ENCODE measurements at places on chromosomes 5 and 9.

DNA sequence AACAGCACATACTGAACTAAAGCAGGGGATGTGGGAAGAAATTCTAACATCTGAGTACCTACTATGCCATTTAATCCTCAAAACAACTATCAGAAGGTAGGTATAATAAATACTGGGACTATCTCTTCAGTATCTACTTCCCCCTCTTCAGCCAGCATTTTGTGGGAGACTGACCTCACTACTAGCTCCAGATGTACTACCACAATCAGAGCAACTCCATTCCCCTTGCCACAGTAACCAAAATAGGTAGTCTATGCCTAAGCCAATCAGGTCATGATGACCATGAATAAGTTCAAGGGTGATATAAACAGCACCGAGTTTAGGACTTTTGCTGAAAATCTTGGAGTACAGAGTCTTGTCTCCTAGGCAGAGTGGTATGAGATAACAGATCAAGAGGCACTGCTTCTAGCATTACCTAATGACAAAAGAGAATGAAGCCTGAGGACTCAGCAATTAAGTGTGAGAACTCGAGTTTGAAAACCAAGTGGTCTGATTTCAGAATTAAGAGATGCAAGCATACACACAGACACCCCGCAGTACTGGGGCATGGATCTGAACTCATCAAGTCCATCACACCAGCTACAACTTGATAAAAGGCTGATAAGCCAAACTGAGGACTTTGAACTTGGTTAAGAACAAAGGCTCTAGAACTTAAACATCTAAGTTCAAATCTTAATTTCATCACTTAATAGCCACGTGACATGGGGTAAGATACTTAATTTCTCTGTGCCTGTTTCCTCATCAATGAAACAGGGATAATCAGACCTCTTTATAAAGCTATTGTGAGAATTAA is 9.7 kb downstream of the FNIP1 start:
- DNase-seq, result no peak

DNA sequence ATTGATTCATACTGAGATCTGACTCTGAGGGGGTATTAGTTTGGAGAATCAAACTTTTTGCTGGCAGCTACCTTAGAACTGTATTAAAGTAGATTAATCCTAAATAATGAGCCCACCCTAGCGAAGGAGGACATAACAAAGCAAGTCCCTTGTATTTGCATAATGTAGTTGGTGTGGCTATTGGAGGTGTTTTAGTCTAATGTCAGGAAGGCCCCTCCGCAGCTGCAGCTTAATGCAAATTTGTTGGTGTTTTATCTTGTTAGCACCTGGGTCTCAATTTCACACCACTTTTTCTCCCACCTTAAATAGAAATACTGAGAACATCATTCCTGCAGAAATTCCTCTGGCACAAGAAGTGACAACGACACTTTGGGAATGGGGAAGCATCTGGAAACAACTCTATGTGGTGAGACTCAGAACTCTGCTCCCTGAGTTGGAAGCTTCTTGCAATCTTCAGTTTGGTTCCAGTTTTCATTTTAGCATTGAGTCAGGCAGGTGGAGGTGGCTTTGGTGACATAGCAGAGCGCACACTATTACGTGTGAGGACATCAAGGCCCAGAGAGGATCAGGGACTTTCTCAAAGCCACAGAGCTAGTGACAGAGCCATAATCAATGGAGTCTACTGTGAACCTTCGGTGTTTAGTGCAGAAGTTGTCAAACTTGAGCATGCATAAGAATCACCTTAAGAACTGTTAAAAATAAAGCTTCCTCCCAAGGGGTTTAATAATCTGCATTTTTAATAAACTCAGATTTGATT is 33.9 kb downstream of the DOCK2 start:
- no peak for DNase-seq

DNA sequence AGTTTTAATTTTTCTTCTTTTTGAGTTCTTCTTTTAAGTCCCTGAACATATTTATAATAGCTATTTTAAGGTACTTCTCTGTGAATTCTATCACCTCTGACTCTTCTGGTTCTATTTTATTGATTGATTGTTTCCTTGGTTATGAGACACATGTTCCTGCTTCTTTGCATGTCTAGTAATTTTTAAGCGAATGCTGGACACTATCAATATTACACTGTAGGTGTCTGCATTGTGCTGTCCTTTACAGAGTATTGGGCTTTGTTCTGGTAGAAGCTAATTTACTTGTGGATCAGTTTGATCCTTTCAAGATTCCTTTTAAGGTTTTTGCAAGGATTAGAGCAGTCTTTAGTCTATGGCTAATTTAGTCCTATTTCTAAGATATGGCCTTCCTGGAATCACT is 195.7 kb downstream of the GAPVD1 start:
- DNase-seq, result no peak

GRCh38 chr9:124593651-124594058 is 86.5 kb upstream of the NR5A1 start:
- DNase-seq, result no peak

- no peak for DNase-seq
Measured at GRCh38 chr5:19619571-19619970, 368.4 kb downstream of the CDH18 start.

GRCh38 chr9:20835377-20836286 is 151.6 kb downstream of the FOCAD start:
- DNase-seq, result no peak

GRCh38 chr5:178538741-178539229 is 51.4 kb downstream of the COL23A1 start:
- DNase-seq, result no peak

- no peak for DNase-seq
Measured at GRCh38 chr5:27158775-27159174, 120.4 kb upstream of the CDH9 start.

DNA sequence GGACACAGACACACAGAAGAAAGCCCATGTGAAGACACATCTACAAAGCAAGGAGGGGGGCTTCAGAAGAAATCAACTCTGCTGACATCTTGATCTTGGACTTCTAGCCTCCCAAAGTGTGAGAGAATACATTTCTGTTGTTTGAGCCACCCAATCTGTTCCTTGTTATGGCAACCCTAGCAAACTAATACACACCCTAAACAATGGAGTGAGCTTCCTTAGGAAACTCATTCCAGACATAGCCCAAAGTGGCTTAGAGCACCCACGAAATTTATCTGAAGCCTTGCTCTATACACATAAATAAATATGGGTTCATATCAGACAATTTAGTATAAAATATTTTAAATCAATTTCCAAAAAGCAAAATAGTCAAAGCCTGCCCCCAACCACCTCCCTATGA is 7.6 kb upstream of the TBC1D2 start:
- DNase-seq, result no peak

GRCh38 chr5:121424976-121425375 is 426.7 kb upstream of the FTMT start:
- no peak for DNase-seq

DNA sequence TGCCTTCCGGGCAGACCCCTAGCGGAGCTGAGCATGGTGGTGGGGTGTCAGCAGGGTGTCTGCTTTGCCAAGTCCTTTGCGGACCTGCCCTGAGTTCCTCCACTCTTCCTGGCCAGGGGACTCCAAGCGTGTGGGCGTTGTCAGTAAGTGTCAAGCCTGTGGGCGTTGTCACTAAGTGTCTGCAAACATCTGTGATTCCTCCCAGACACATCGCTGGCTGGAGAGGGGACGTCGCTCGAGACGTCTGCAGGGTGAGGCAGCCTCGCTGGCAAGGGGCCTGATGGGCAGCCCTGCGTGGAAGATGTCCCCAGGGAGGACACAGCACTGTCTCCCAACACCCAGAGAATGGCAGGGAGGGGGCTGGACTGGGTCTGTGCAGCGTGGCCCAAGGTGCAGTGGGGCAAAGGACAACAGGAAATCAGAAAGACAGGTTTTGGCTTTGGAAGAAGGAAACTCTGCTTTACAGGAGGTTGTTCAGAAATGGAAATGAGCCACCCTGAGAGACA is 28.8 kb downstream of the ADAMTSL2 start:
- DNase-seq, result no peak

DNA sequence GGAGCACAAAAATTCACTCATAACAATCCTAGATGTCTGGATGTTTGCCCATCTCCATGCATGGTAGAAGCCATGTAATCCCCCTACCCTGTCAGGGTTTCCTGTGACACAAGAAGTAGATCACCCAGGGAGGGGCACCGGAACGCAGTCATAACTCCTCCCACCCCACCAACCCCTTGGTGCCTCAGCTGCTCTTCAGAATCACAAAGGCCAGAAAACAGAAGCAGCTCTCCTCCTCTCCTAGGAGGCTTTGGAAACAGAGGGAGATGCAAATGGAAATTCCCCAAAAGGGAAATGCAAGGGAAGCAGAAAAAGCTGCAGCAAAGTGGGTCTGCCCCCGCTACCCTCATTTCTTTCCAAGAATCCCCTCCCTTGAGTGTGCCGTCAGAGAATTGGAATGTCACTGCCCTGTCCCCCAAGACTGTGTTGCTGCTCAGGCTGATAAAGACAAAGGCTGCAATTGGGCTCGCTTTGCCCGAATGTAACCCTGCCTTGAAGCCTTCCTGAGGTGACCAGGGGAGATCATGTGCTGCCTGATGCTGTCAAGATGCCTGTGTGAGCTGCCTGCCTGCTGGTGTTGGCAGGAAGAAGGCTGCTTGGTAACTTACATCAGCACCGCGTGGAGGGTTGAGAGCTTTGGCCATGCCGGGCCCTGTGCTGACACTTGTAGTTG is 65.5 kb upstream of the ABCA1 start:
- DNase-seq, result no peak

- DNase-seq, result no peak
Measured at GRCh38 chr5:141779503-141779973, 97.5 kb upstream of the ARAP3 start.

GRCh38 chr5:67246108-67246507 is 49.5 kb upstream of the CD180 start:
- DNase-seq, result no peak

DNA sequence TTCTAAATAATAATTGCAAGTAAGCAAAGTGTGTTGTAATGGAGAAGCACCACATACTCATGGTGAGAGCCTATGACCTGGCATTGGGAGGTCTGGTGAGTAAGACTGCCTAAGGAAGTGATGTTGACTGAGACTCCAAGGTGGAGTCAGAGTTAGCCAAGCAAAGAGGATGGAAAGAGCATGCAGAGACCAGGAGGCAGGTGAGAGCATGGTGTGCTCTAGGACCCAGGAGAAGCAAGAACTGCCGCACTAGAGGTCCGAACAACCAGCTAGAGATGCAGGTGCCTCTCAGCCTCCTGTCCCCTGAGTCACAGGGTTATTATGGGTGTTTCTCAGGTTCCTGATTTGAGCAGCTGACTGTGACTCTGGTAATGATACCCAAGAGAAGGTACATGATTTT is 27.3 kb downstream of the ANP32B start:
- no peak for DNase-seq

DNA sequence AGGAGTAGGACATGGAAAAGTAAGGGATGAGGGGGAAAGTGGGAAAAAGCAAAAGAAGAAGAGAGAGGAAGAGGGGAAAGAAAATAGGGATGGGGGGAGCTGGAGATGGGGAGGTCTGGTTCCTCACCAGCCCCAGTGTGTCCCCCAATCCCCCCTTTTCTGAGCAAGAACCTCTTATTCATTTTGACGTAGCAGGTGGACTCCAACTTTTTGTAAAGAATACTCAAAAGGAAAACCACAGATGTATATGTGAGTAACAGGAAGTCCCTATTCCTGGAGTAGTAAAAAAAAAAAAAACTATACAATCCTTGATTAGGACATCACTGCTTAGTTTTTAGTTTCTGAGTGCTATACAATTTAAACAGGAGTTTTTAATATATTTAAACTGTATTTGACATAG is 3.9 kb upstream of the CFAP95 start:
- no peak for DNase-seq

DNA sequence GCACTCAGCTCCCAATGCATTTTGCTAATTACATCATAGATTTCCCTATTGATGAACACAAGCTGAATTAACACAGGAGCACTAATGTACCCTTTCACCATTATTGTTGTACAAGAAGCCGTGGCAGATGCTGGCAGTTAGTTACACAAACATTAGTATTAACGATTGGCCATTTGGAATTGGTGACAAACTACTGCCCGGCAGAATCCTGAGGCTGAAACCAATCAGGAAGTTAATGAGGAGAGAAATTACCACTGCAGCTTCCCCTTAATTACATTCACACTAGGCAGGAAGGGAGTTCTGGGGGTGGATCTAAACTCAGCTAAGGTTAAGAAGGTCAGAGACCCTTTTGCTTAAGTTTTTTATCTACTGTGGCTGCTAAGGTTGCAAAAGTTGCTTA is 9.6 kb upstream of the DMRT3 start:
- DNase-seq, result no peak

DNA sequence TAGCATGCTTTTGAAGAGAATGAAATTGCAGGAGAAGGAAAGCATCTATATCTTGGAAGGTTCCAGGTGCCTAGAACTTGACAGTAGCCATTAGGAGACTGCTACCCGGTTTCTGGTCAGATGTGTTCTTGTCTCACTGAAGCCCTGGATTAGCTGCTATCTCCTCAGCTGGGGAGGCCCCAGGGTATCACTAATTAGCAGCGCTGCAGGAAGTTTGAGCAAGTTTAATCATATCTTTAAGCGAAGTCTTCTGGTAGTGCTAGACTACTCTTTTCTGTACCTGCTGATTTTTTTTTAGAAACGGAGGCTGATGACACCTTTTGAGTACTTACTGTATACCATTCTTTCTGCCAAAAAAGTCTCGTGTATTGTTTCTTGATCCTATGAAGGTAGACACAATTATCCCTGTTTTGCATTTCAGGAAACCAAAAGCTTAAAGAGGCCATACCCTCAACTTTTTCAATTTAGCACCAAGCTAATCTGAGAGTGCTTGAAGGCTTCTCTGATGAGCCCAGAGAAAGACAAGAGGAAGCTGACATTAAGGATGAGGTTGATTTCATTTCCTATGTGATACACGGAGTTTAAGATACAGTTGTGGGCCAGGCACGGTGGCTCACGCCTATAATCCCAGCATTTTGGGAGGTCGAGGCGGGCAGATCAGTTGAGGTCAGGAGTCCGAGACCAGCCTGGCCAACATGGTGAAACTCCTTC is 201.3 kb downstream of the ARHGAP26 start:
- DNase-seq, result no peak

DNA sequence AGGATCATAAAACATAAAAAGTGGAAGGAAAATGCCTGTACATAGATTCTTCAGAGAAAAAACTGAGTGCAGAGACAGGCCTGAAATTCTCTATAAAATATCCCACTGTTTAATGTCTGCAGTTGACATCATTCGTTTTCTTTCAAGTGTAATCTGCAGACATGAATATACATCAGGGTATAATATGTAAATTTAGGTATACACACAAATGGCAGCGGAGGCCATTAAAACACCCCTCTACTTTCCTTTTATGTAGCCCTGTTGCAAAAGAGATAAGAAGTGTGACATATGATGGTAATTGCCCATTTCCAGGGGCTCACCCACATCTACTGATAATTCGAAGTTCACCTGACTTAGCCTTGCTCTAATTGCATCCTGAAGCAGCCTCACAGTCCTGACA is 164.3 kb downstream of the SLC24A2 start:
- no peak for DNase-seq
